A375 (cell line): ENCODE measurements at places on chromosomes 5 and 9. TPM values are rescaled to one million over a fixed set of nuclear protein-coding genes. Genes with fewer than 3 reads are reported as not detected.

WNK2 gene
- total RNA-seq, result 0.98 and 1.5 TPM in 2 replicates

BTNL3 gene
- not detected in 2 replicates for total RNA-seq

AGXT2 gene
- total RNA-seq, result not detected in 2 replicates

PLPP6 gene
- 11.3 and 12.1 TPM in 2 replicates for total RNA-seq

IFNW1 gene
- not detected in 2 replicates for total RNA-seq

PCA3 gene
- total RNA-seq, result not detected in 2 replicates

PRDM9 gene
- 0.29 and 0.41 TPM in 2 replicates for total RNA-seq

SOHLH1 gene
- not detected in 2 replicates for total RNA-seq

SMIM32 gene
- total RNA-seq, result not detected in 2 replicates

MLANA gene
- not detected in 2 replicates for total RNA-seq

CLK4 gene
- 17.4 and 20.6 TPM in 2 replicates for total RNA-seq

CDC37L1 gene
- total RNA-seq, result 24.1 and 31.4 TPM in 2 replicates

PCDHB16 gene
- 7.7 and 7.9 TPM in 2 replicates for total RNA-seq

SPATA9 gene
- total RNA-seq, result 0.13 TPM in 1 of 2 replicates, not detected in the other

GABRA1 gene
- total RNA-seq, result not detected in 2 replicates

RAB24 gene
- total RNA-seq, result 46.7 and 50.8 TPM in 2 replicates

DNLZ gene
- 50.1 and 56.7 TPM in 2 replicates for total RNA-seq

FBN2 gene
- 0.04 and 0.16 TPM in 2 replicates for total RNA-seq

SLC45A2 gene
- total RNA-seq, result 0.49 and 0.69 TPM in 2 replicates

SLC24A2 gene
- 0.83 and 1.1 TPM in 2 replicates for total RNA-seq

SMIM27 gene
- total RNA-seq, result 2.3 and 5.9 TPM in 2 replicates

UBAP1 gene
- 17.9 and 19.4 TPM in 2 replicates for total RNA-seq

MBLAC2 gene
- 7.0 and 7.9 TPM in 2 replicates for total RNA-seq

EIF4E1B gene
- total RNA-seq, result not detected in 2 replicates

LCN6 gene
- total RNA-seq, result not detected in 2 replicates

PCSK1 gene
- 9.8 and 14.1 TPM in 2 replicates for total RNA-seq

EMB gene
- 19.6 and 20.8 TPM in 2 replicates for total RNA-seq

IL5 gene
- total RNA-seq, result not detected in 2 replicates

MLLT3 gene
- total RNA-seq, result 11.1 and 16.8 TPM in 2 replicates

LCN15 gene
- not detected in 2 replicates for total RNA-seq

CDC20B gene
- total RNA-seq, result not detected in 2 replicates

PCDHB3 gene
- 0.26 and 0.45 TPM in 2 replicates for total RNA-seq

HMMR gene
- total RNA-seq, result 53.9 and 55.5 TPM in 2 replicates

FBLL1 gene
- 1.8 and 7.6 TPM in 2 replicates for total RNA-seq

HTR1A gene
- not detected in 2 replicates for total RNA-seq

LECT2 gene
- total RNA-seq, result not detected in 2 replicates

PTGDS gene
- total RNA-seq, result 1.4 TPM in 1 of 2 replicates, not detected in the other

C7 gene
- 0.11 TPM in 1 of 2 replicates, not detected in the other for total RNA-seq

SPATA24 gene
- total RNA-seq, result 13.7 and 18.1 TPM in 2 replicates

OTP gene
- not detected in 2 replicates for total RNA-seq

FOXD4L6 gene
- total RNA-seq, result 0.05 TPM in 1 of 2 replicates, not detected in the other

GALNT12 gene
- 4.0 and 5.4 TPM in 2 replicates for total RNA-seq

TMOD1 gene
- total RNA-seq, result 0.04 TPM in 1 of 2 replicates, not detected in the other

HDHD3 gene
- total RNA-seq, result 7.3 and 9.9 TPM in 2 replicates

THBS4 gene
- 0.68 and 1.7 TPM in 2 replicates for total RNA-seq

SLC1A1 gene
- total RNA-seq, result 10.5 and 10.8 TPM in 2 replicates

CA9 gene
- 23.5 and 29.2 TPM in 2 replicates for total RNA-seq

LCP2 gene
- total RNA-seq, result 0.05 and 1.1 TPM in 2 replicates

ECM2 gene
- total RNA-seq, result 0.77 and 1.5 TPM in 2 replicates

ANKRD20A1 gene
- total RNA-seq, result 0.49 and 1.2 TPM in 2 replicates
